CD4-positive, CD25-positive, alpha-beta regulatory T cell (primary cell): ENCODE measurements at places on chromosomes 13 and 19. TPM values are rescaled to one million over a fixed set of nuclear protein-coding genes. Genes with fewer than 3 reads are reported as not detected.

DNA sequence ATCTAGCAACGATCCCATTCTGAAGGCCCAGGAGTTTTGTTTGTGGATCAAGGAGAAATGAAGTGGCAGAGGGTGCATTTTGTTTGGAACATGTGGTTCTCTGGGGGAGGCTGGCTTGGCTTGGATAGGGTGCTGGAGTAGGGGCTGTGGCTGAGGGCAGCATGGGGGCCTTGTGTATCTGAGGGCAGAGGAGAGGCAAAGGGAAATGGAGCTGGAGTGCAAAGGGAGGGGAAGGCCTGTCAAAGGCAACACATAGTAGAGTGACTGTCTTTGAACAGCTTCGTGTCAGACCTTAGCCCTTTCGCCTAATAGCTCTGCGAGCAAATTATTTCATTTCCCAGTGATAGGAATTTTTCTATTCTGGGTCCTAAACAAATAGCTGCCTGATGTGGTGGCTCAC, 187.2 kb downstream of the KCNRG start:
- no peak for DNase-seq

DNA sequence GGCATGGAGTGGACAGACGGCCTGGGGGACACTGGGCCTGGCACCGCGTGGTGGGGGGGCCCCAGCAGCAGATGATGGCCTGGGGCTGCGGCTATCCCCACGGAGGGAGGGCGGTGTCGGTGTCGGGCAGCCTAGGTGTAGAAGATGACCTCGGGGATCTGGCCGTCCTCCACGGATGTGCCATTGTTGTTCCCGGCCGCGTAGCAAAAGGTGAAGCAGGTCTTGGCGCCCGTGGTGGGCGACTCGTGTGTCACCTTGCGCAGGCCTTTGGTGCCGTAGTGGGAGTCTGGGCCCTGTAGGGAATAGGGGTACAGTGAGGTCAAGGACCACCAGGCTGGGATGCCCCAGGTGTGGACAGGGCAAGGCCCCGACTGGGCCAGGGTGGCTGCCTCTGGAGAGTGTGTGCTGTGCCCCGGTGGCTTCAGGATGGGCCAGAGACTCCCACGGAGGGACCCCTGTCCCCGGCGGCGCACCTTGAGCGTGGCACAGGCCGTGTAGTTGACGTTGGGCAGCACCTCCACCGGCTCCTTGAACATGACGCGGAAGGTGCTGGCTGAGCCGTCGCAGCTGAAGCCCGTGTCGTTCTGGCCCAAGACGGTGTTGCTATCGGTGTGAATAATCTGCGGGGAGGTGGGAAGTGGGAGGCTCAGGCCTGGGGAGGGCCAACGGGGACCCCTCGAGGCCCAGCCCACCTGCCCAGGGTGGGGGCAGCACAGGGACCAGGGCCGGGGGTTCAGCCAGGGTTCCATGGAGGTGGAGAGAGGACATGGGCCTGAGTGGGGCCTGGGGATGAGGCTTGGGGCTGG, 29.0 kb downstream of the BTBD2 start:
- DNase-seq: no peak

DNA sequence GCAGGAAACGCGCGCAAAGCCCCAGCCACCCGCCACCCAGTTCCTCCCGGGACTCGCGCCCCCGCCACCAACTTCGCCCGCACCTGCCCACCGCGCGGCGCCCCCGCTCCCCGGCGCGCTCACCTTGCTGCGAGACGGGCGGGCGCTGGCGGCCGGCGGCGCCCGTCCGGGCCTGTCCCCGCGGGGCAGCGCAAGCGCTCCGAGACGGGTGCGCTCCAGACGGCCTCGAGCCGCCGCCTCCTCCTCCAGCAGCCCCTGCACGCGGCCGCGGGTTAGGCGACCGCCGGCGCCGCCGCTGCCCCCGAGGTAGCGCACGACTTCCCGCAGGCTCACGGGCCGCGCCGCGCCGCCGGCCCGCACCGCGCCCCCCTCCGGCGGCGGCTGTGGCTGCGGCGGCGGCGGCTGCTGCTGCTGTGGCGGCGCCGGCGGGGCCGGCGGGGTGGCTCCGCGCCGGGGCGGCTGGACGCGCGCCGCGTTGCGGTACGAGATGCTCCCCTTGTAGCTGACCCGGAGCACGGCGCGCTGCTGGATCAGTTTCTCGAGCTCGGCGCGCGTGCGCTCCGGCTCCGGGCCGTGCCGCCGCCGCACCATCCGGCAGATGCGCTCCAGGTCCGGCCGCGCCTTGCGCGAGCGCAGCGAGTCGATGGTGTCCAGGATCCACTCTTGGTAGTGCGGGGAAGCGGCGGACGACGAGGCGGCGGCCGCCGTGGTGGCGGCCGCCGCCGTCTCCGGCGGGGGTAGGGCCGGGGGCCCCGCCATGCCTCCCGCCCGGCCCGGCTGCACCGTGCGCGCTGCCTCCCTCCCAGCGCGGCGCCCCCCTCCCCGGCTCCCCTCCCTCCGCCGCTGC, 666 bp downstream of the SAMD1 start:
- peak; percentile 40 for DNase-seq

DNA sequence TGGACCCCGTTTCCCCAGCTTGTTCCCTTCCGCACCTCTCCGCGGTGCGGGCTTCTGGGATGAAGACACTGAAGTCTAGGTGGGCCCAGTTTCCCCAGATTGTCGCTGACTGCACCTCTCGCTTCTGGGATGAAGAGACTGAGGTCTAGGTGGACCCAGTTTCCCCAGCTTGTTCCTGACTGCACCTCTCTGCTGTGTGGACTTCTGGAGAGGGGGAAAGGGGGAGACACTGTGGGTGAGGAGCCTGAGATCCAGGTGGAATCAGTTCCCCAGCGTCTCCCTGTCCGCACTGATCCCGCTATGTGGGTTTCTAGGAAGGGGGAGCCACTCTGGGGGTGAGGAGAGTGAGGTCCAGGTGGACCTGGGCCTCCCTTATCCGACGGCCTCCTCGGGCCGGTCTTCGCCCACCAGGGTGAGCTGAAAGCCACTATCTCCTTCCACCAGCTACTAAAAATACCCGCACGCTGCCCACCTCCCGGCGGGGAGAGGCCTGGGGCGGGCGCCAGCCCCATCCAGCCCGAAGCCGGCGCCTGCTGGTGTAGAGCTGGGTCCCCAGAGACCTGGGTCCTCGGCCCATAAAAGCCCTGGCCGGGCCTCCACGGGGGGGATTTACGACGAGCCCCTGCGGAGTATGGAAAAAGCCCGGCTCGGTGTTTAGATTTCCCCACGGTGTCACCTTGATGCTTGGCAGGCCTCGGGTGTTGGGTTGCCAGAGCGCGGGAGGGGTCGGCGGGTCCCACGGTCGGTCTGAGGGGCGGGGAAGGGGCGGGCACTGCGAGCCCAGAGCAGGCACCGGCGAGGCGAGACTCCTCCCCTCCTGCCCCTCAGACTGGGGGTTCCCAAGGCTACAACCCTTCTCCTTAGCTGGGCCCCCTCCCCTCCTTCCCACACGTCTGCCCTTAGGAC, 10.6 kb downstream of the FUT6 start:
- DNase-seq: no peak

The IRS2 gene
- 86.7 TPM for total RNA-seq

DNA sequence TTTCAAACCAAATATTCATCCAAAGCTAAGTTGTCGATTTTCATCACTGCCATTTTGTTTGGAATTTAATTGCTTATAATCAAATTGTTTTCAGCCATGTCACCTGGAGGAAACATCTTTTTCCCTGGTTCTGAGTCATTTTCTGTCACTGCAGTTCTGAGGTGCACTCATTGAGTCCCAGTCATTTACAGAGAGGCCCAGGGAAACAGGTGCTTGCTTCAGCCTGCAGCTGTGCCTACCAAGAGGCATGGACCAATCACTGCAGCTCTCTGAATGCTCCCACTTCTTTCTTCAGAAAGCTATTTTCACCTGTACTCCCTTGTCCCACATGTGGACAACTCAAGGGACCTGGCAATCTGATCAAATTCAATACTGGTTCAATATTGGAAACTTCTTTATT, 308.1 kb downstream of the COG6 start:
- no peak for DNase-seq

DNA sequence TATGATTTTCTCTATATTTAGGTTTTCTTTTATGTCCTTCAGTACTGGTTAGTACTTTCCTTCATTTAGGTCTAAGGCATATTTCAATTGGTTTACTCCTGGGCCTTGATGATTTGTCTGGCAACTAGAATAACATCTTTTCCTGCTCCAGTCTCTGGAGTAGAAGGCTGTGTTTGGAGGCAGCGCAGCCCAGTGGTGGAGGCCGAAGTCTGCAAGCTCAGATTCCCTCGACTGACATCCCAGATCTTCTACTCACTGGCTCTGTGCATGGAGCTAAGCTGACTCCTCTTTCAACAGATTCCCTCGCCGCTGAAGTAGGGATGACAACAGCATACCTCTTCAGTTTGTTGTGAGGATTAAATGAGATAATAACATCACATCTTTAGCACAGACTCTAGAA, 141.0 kb downstream of the RAP2A start:
- no peak for DNase-seq

GRCh38 chr19:40155749-40156265, 35.4 kb upstream of the MAP3K10 start:
- no peak for DNase-seq

GRCh38 chr19:52689843-52690368, 44.9 kb downstream of the ZNF611 start:
- peak; percentile 6 for DNase-seq

The ELSPBP1 gene
- total RNA-seq: not detected

DNA sequence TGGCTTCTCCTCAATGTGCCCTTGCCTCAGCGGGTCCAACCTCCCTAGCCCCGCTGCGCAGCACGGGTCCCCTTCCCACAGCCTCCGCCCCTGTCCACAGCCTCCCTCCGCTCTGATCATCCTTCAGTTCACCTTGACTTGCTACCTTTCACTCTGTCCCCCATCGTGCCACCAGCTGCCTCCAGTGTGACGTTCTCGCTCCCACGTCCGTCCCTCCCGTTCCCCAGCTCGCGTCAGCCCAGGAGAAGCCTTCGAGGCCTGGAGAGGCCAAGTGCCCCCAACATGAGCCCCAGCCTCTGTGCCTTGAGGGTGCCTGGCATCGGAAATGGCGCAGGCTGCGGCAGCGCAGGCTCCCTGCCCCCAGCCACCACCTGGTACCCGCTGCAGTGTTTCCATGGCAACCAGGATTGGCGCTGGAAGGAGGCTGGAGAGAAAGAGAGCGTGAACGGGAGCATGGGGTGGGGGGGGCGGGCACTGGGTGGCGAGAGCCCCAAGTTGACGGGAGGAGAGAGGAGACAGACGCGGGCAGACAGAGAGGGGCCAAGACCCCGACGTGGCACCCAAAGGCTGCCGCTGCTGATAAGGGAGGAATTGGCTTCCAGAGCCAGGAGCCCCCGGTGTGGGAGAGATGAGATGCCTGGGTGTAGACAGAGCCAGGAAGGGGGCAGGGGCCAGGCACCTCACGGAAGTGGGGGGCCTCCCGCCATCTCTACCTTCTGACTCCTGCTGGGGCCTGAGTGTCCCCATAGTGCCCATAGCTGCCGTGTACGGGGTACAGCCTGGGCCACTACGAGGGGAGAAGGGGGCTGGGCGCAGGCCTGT, 844 bp upstream of the ASPDH start:
- DNase-seq: no peak

DNA sequence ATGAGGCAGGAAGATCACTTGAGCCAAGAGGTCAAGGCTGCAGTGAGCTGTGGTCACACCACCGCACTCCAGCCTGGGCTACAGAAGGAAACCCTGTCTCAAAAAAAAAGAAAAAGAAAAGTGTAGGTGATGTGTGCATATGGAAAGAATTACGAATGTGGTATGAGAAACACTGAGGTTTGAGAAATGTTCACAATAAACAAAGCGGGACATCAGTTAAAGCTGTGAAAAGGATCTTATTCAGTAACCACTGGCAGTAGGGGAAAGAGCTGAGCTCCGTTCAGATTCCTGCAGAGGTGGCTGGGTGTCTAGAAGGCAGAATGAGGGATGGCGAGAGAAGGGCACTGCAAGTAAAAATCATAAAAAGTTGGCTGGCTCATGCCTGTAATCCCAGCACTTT, 4.1 kb upstream of the IGSF23 start:
- no peak for DNase-seq

The TBXA2R gene
- total RNA-seq: 1.7 TPM

DNA sequence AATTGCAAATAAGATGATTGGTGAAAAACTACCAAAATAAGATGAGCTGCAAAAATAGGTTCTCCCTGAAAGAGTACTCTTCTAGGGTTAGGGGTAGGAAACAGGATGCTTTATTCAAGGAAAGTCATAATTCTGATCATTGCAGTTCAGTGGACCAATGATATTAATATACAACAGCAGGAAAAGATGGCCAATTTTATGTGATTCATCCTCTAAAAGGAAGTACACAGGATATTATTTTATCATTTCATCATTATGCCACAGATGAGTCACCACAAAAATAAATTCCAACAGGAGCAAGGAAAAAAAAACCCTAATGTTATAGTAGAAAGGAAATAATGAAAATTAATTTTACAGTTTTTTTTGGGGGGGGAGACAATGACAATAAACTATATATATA, 205.0 kb downstream of the NALCN start:
- no peak for DNase-seq
